ENCODE measurements at places on chromosomes 16 and 17. TPM values are rescaled to one million over a fixed set of nuclear protein-coding genes. Genes with fewer than 3 reads are reported as not detected.

DNA sequence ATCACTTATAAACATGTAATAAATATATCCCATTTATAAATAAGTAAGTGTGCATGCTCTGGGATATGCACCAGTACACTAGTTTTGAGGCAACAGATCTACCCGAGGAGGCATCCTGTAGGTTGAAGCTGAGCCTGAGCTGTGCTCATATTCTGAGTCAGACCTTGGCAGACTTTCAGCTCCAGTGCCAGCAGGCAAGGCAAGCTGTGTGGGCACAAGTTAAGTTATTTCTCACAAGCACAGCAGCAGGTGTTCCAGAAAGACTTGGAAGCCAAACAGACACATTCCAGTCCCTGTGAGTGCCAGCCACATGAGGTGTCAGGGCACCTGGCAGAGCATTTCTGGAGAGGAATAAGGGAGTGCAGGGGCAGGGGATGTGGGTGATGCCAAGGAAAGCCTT is 1.3 kb upstream of the CLEC19A start:
- no peaks in the 10 kb centered on the region for H3K4me1 ChIP-seq
- no peaks in the 10 kb centered on the region for H3K27me3 ChIP-seq
- no peak overlapping the region for H3K27ac ChIP-seq
- H3K36me3 ChIP-seq: no peaks in the 10 kb centered on the region
- H3K4me3 ChIP-seq: no peak overlapping the region
- no peak for DNase-seq

DNA sequence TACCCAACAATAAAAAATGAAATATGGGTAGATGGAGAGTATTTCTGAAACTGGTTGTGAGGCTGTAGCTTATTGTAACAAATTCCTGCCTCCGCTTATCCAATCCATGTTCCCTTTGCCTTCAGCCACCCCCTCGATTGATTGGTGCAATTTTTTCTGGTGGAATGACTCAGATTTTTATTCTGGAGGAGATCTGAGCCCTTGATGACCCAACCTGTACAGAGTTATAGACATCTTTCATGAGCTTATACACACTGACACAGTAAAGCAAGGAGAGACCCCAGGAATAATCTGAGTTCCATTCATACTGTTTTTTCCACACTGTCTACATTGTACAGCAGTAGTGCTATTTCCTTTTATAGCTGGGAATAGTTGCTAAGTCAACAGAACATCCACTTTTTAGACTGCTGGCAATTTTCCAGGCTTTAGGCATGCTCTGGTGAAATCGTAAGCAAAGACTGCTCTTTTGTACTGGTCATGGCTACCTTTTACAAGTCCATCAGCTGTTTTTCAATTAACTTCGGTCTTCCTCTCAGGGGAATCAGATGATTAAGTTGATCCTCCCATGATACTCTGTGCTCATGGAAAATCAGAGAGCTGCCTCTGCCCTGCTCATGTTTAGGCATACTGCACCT is 30.1 kb downstream of the CCL4 start:
- H3K4me1 ChIP-seq: no peaks in the 10 kb centered on the region
- no peaks in the 10 kb centered on the region for H3K36me3 ChIP-seq
- peaks cover 8% of the 10 kb centered on the region for H3K27me3 ChIP-seq

DNA sequence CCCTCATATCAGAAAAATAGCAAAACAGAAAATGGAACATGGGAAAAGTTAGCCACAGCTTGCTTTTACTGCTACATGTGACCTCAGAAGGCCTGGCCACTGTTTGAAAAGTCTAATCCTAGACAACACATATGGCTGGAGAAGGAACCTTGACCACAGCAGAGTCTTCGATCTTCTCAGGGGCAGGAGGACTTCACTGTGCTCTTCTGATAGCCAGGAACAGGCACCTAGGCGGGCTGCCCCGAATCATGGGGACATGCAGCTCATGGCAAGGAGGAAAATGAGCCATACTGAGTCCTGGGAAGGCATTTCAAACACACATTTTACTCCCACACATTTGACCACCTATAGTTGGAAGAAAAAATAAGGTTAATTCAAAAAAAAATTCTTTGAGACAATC is 31.1 kb upstream of the ADORA2B start:
- H3K4me1 ChIP-seq: peaks cover 13% of the 10 kb centered on the region
- H3K4me3 ChIP-seq: no peak overlapping the region
- DNase-seq: no peak
- H3K36me3 ChIP-seq: no peaks in the 10 kb centered on the region
- H3K27me3 ChIP-seq: peaks cover 6% of the 10 kb centered on the region

DNA sequence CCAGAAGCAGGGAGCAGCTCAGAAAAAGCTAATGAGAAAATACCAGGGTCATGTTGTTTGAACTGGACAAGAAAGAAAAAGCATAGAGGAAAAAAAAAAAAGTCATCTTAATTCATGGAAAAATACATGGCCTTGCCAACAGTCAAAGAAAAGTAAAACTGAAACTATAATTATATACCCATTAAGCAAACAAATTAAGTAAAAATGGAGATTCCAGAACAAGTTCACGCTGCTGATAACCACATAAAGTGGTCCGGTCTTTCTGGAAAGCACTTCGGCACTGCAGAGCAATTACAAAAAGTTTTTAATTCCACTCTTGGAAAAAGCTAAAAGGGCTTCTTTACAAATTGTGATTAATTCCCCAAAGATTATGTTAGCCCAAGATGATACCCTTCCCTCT is 12.4 kb upstream of the P2RX5 start:
- H3K27me3 ChIP-seq: no peaks in the 10 kb centered on the region
- no peak overlapping the region for H3K4me3 ChIP-seq
- no peak overlapping the region for H3K27ac ChIP-seq
- H3K4me1 ChIP-seq: peaks cover 9% of the 10 kb centered on the region
- H3K36me3 ChIP-seq: peaks cover 3% of the 10 kb centered on the region

- no peak overlapping the region for H3K4me3 ChIP-seq
- no peaks in the 10 kb centered on the region for H3K27me3 ChIP-seq
- no peaks in the 10 kb centered on the region for H3K36me3 ChIP-seq
- H3K27ac ChIP-seq: no peak overlapping the region
- no peak for DNase-seq
These were observed 42.2 kb upstream of the CNTNAP4 start for GRCh38 chr16:76235025-76235424.

DNA sequence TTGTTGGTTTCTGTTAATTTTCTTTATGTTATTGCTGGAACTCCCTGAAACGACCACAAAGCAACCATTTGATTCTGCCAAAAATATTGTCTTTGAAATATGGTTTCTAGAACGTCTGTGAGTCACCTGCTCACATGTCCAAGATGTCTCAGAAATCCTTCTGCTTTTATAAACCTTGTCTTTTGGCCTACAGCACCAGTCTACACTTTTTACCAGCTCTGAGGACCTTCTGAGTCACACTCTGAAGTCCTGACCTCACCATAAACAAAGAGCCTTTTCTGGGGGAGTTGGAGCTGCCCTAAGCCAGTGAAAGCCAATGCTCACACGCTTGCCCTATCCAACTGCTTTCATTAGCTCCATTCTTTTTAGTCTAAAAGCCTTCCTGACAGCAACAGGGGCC is 55.5 kb downstream of the GRIN2A start:
- no peaks in the 10 kb centered on the region for H3K27me3 ChIP-seq
- no peak overlapping the region for H3K4me3 ChIP-seq
- H3K36me3 ChIP-seq: no peaks in the 10 kb centered on the region
- H3K27ac ChIP-seq: no peak overlapping the region
- no peak for DNase-seq
- H3K4me1 ChIP-seq: no peaks in the 10 kb centered on the region

GRCh38 chr16:49924078-49924477 is 68.2 kb upstream of the ZNF423 start:
- no peak overlapping the region for H3K27ac ChIP-seq
- no peak overlapping the region for H3K4me3 ChIP-seq
- H3K36me3 ChIP-seq: no peaks in the 10 kb centered on the region
- no peak for DNase-seq
- no peaks in the 10 kb centered on the region for H3K4me1 ChIP-seq

GRCh38 chr17:68319410-68320162 is 28.3 kb downstream of the ARSG start:
- no peak overlapping the region for H3K4me3 ChIP-seq
- no peaks in the 10 kb centered on the region for H3K4me1 ChIP-seq
- H3K27me3 ChIP-seq: no peaks in the 10 kb centered on the region

DNA sequence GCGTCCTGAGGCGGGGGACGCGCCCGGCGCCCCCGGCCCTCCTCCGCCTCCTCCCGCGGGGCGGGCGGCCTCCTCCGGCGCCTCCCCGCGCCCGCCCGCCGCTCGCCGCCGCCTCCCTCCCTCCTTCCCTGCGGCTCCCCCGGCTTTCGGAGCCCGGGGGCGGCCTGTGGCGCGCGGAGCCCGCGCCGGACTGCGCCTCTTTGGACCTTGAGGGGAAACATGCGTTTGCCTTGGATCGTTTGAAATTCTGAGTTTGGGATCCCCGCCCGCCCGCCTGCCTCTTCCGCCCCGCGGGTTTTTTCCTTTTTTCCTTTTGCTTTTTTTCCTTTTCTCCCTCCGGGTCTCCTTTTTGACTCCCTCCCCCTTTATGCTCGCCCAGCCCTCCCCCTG is 390 bp downstream of the ZNRF1 start:
- peak overlapping the region; percentile 63 for H3K4me3 ChIP-seq
- peaks cover 21% of the 10 kb centered on the region for H3K4me1 ChIP-seq
- no peaks in the 10 kb centered on the region for H3K36me3 ChIP-seq
- DNase-seq: no peak
- peak overlapping the region; percentile 23 for H3K27ac ChIP-seq

GRCh38 chr16:4506450-4506849 is 30.3 kb downstream of the HMOX2 start:
- no peak overlapping the region for H3K4me3 ChIP-seq
- H3K27me3 ChIP-seq: no peaks in the 10 kb centered on the region
- H3K36me3 ChIP-seq: peaks cover 38% of the 10 kb centered on the region
- H3K4me1 ChIP-seq: peaks cover 5% of the 10 kb centered on the region
- H3K27ac ChIP-seq: no peak overlapping the region

- peaks cover 5% of the 10 kb centered on the region for H3K36me3 ChIP-seq
- no peak overlapping the region for H3K4me3 ChIP-seq
- no peak overlapping the region for H3K27ac ChIP-seq
- no peak for DNase-seq
These were observed 7.2 kb downstream of the SLC43A2 start for GRCh38 chr17:1621273-1621954.

DNA sequence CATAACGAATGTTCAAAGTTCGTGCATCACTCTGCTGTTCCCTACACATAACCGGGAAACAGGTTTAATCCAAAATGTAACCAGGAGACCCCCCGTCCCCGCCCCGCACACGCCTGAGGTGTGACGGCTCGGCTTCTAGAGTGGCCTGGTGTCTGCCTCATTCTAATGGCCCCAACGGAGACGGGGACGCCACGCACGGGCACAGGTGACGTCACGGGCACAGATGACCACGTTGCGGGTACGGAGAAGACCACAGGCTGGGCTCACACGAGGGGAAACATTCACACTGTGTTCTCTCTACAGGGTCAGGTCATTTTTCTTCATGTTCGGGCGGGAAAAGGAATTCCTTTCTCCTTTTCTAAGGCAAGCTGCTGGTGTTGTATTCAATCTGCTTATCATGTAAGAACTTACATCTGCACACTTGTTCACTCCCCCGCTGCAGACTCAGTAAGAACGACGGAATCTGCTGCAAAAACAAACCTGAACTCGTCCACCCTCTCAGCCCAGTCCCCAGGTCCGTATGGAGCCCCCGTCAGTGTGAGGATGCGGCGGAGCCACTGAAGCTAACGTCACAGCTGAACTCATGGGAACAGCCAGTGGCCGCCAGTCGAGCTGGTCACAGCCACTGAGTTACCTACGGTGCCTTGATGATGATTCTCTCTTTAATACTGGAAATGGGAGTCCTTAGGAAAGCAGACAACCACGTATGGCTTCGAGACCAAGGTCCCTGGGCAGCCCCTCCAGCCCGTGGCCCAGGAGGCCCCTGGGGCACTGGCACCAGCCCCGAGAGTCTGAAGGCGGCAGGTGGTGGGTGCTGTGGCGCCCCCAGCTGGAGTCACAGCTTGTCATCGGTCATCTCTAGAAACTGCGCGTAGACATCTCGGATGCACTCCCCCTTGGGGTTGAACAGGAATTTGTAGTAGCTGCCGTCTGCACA is 32.9 kb downstream of the WDR45B start:
- H3K4me1 ChIP-seq: no peaks in the 10 kb centered on the region
- H3K36me3 ChIP-seq: peaks cover 15% of the 10 kb centered on the region
- H3K27me3 ChIP-seq: no peaks in the 10 kb centered on the region
- no peak overlapping the region for H3K4me3 ChIP-seq
- no peak overlapping the region for H3K27ac ChIP-seq

DNA sequence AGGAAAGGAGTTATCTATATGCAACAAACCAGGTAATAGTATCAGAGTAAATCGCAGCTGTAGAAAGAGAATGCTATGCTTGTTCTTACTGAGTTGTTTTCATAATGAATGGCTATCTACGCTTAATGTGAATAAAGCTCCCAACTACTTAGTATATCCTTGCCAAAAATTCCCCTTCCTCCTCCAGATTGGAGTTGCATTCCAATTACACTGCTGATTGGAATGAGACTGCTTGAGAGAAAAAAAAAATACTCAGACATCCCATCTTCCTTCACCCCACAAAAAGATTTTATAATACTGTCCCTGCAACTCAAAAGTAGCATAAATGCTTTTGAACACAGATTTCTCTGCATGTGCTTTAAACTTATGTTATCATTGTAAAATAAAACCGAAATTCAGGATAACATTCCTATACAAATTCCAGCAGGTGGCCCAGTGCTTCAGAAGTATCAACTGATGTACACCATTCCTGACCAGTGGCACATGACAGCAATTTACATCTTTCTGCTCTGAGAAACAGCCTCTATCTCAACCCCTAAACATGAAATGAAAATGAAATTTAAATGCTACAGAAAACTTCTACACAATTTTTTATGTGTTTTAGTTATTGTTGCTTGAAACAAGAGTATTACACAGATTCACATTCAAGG is 47.0 kb downstream of the SMURF2 start:
- H3K27me3 ChIP-seq: no peaks in the 10 kb centered on the region
- H3K4me3 ChIP-seq: no peak overlapping the region

- no peaks in the 10 kb centered on the region for H3K27me3 ChIP-seq
- H3K4me1 ChIP-seq: peaks cover 53% of the 10 kb centered on the region
- H3K4me3 ChIP-seq: no peak overlapping the region
- DNase-seq: no peak
These were observed 4.8 kb downstream of the RHBDF2 start for GRCh38 chr17:76496464-76496863.

DNA sequence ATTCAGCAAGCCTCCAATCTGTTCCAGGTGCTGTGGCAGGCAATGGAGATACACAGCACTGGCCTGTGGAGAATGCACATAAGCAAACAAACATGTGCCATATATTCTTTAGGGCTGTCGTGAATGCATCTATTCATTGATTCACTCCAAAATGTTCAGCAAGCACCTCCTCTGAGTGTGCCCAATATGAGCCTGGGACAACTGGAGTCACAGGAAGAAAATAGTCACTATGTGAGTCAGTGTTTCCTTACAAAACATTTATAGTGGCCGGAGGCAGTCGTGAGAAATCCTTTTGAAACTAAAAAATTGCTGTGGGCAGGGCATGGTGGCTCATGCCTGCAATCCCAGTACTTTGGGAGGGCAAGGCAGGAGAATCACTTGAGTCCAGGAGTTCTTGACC is 310.1 kb downstream of the CA10 start:
- no peaks in the 10 kb centered on the region for H3K4me1 ChIP-seq
- H3K4me3 ChIP-seq: no peak overlapping the region
- H3K27ac ChIP-seq: no peak overlapping the region

GCGR gene
- total RNA-seq: not detected

KRT32 gene
- not detected for total RNA-seq

CBX4 gene
- 12.3 TPM for total RNA-seq

SMIM22 gene
- total RNA-seq: not detected

TAC4 gene
- total RNA-seq: not detected

KRT28 gene
- total RNA-seq: not detected

MAP2K3 gene
- 36.3 TPM for total RNA-seq

IGSF6 gene
- not detected for total RNA-seq

ATF7IP2 gene
- total RNA-seq: 13.0 TPM

CACNG4 gene
- not detected for total RNA-seq

All from endothelial cell of umbilical vein (primary cell).